ENCODE measurements at places on chromosomes 3 and 15.

DNA sequence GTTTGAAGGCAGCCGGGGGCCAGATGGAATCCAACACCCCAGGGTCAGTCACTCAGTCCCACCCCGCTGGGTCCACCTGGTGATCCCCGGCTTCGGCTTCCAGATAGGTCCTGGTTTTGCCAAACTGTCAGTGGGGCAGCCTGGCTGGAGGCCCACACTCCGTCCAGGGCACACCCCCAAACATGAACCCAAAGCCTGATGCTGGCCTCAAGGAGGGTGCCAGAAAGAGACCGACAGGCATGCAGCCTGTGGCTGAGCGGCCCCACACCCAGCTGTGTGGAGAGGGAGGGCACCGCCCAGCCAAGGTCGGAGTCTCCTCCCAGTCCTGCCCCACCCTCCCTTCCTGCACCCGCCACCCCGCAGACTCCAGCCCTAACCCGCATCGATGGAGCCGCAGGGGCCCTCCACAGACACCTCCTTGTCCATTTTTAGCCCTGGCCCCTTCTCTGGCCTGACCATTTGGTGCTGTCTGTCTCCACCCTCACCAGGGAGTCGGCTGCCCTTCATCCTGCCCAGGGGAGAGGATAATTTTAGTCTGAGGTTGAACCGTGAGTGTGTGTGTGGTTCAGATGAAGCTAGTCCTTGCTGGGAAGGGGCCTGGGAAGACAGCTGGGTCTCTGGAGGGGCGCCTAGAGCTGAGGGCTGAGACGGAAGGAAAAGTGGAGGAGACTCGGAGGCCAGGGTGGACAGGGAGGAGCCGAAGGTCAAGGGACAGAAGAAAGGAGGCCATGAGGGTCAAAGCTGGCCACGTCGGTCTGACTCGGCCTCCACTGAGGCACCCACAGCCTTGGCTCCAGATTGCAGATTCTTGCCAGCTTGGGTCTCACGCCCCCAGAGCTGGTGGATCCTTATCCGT lies 23.1 kb downstream of the TNK2 start:
- DNase-seq = no peak

DNA sequence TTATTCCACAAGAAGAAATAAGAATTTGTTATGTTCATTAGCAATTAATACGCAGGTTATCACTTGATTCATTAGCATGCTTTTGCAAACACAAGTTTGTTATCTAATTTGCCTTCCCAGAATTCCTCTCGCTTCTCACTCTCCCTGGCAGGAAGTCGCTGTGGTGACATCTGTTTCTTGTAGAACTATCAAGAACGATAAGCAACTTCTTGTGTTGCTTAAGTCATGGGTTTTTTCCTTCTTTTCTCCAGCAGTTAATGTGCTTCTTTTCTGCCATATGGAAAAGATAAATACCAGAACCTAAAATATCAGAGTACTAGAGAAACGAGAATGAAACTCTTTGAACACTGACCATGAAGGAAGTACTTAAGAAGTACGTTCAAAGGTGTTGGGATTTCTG lies 99.8 kb upstream of the CHMP2B start:
- no peak for DNase-seq

DNA sequence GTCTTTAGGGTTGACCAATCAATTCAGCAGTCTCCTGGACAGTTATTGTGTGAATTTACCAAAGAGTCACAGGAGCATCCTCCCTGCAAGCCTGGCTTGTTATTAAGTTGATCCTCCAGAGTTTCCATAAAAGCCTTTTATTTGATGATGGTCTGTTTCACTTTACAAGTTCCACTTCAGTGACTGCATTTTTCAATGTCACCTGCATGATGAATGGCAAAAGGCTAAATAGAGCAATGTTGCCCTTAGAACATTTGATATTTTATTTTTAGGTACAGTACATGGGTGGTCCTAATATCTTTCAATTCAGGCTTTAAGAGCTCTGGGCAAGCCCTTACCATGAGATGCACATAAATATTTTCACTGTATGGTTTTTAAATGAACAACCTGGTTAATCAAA lies 22.6 kb downstream of the GUCA1C start:
- DNase-seq = no peak

- DNase-seq = peak; percentile 51
Measured at GRCh38 chr3:53287131-53287629, 31.4 kb upstream of the TKT start.

DNA sequence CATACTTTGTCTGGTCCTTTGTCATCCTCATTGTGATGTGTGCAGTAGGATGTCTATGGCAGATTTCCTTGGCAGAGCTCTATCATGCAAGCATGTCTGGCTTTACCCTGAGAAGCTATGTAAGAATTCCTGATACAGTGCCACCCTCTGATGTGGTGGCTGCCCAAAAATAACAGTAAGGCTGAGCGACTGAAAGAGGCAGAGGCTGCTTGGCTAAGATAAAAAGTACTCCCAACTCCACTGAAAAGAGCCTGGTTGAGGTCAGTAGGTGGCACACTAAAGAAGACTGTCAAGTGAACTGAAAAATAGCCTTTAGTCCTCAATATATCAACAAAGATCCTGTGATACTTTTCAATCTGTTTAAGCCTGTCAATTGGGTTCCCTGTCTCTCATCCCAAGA lies 31.7 kb downstream of the BTLA start:
- DNase-seq = no peak

Measured in suppressor macrophage treated with lipopolysaccharide for 1 hour (primary cell).